ENCODE measurements at places on chromosomes 16 and 17. TPM values are rescaled to one million over a fixed set of nuclear protein-coding genes. Genes with fewer than 3 reads are reported as not detected.

Gene SPATA32
- not detected for total RNA-seq

Gene KRT33B
- not detected for total RNA-seq

- DNase-seq: no peak
Measured at GRCh38 chr17:47732399-47733046, 513 bp upstream of the TBX21 start.

GRCh38 chr17:67506966-67507365 lies 129.9 kb downstream of the PITPNC1 start:
- DNase-seq: peak; percentile 62
